ENCODE measurements at places on chromosomes 7 and 10. TPM values are rescaled to one million over a fixed set of nuclear protein-coding genes. Genes with fewer than 3 reads are reported as not detected.

Gene GRM8
- polyA plus RNA-seq, result 0.07 TPM

Gene PRSS2
- 6.5 TPM for polyA plus RNA-seq

Gene GTF2IRD1
- 4.0 TPM for polyA plus RNA-seq

Gene AFAP1L2
- polyA plus RNA-seq, result 3.6 TPM

Gene ASCC1
- polyA plus RNA-seq, result 18.0 TPM

Gene PTPRZ1
- 1.6 TPM for polyA plus RNA-seq

Gene STX1A
- polyA plus RNA-seq, result 4.0 TPM

Gene PLPP4
- not detected for polyA plus RNA-seq

Gene JCAD
- 12.1 TPM for polyA plus RNA-seq

Gene HKDC1
- not detected for polyA plus RNA-seq

Gene GLI3
- polyA plus RNA-seq, result 6.5 TPM

Gene DYDC2
- not detected for polyA plus RNA-seq

Gene FAM200A
- polyA plus RNA-seq, result 2.3 TPM

Gene SRPK2
- polyA plus RNA-seq, result 14.1 TPM

Gene EPO
- polyA plus RNA-seq, result 4.4 TPM

Gene ELFN1
- polyA plus RNA-seq, result 0.58 TPM

Gene CPXM2
- polyA plus RNA-seq, result 0.82 TPM

Gene LLCFC1
- not detected for polyA plus RNA-seq

Gene SLC26A5
- polyA plus RNA-seq, result 0.04 TPM

Gene CNPY1
- polyA plus RNA-seq, result not detected

Gene ELAPOR2
- 6.9 TPM for polyA plus RNA-seq

Gene ANXA8L1
- 5.6 TPM for polyA plus RNA-seq

Gene CNPY4
- 16.4 TPM for polyA plus RNA-seq

Gene SLC26A4
- 0.30 TPM for polyA plus RNA-seq

Gene ITGA8
- polyA plus RNA-seq, result 2.6 TPM

Gene IDI2
- polyA plus RNA-seq, result not detected

Gene CAV1
- polyA plus RNA-seq, result 41.4 TPM

Gene LRRD1
- not detected for polyA plus RNA-seq

Data from adipose tissue (tissue), 3 donors.